ENCODE measurements at places on chromosomes 16 and 17.

- DNase-seq: no peak
Observed at GRCh38 chr16:8644211-8645140, 23.0 kb downstream of the METTL22 start.

GRCh38 chr17:58995247-58995940 lies 111.3 kb downstream of the TRIM37 start:
- DNase-seq: no peak

GRCh38 chr17:62644487-62645173 lies 17.2 kb downstream of the MRC2 start:
- no peak for DNase-seq

- no peak for DNase-seq
Observed at GRCh38 chr16:3764409-3764808, 47.1 kb upstream of the TRAP1 start.

DNA sequence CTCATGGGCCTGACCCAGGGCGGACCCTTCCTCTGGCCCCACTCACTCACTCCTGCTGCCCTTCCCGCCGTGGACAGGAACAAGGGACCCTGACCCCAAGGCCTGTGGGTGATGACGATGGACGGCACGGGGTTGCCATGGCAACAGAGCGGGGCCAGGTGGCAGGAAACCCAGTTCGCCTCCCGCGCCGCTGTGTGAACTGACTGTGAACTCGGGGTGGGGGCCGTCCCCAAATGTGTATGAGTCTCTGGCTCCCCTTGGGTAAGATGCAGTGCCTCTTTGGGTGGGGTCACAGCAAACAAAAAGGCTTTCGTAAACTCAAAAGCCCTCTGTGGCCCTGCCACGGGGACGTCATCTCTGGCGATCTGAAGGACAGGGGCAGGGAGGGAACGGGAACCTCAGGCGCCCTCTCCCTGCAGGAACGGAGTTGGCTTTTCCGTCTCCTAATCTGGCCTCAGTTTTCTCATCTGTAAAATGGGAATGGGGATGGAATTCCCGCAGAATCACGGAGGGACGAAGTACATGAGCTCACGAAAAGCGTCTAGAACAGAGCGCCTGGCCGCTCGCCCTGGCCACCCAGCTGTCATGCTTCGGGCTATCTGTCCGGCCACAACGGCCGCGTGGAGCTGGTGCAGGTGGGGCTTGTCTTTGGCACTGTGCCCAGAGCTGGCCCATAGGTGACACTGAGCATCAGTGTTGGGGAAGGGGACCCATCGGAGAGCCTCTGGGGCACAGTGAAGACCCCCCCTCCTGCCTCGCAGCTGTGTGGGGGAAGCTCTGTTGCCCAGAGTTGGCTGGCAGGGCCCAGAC lies 44.9 kb upstream of the PABPN1L start:
- no peak for DNase-seq

- DNase-seq: no peak
Observed at GRCh38 chr17:66220079-66220835, 9.0 kb downstream of the APOH start.

GRCh38 chr16:19879241-19879792 lies 5.3 kb downstream of the GPRC5B start:
- no peak for DNase-seq

DNA sequence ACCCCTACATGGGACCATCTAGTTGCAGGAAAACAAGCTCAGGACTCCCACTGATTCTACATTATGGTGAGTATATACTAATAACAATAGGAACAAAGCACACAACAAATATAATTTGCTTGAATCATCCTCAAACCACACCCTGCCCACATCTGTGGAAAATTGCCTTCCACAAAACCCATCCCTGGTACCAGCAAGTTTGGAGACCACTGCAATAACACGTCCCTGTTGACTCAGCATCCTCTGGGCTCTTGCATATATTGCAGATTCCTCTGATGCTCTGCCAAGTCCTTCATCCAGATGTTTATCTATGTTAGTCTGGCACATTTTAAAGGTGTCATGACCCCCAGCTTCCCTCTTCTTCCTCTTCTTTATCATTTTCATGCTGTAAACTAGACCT lies 138.4 kb downstream of the PCTP start:
- DNase-seq: no peak

- DNase-seq: peak; percentile 21
Observed at GRCh38 chr17:78873519-78874340, 29.3 kb downstream of the CEP295NL start.

DNA sequence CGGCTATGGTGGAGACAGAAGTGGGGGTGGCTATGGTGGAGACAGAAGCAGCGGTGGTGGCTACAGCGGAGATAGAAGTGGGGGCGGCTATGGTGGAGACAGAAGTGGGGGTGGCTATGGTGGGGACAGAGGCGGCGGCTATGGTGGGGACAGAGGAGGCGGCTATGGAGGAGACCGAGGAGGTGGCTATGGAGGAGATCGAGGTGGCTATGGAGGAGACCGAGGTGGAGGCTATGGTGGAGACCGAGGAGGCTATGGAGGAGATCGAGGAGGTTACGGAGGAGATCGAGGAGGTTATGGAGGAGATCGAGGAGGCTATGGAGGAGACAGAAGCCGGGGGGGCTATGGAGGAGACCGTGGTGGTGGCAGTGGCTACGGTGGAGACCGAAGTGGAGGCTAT lies 24.1 kb downstream of the HEATR9 start:
- no peak for DNase-seq

- DNase-seq: no peak
Observed at GRCh38 chr16:64531401-64531800, 590.5 kb downstream of the CDH11 start.

GRCh38 chr16:591231-591630 lies 1.4 kb downstream of the RAB40C start:
- DNase-seq: no peak

DNA sequence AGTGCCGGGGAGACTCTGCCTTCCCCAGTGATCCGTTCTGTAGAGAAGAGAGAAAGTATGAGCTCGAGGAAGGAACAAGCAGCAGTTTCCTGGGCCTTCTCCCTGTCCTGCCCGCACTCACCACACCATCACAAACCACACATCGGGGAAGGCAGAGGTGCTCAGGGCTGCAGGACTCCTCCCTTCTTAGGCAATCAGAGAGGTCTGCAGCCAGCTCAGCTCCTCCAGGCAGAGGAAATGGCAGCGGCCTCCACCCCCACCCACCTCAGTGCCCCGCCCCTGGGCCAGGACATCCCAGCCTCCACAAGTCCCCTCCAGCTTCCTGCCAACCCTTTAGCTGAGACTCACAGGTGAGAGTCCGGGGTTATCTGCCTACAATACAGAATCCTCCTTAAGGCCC lies 2.0 kb downstream of the ZNF319 start:
- no peak for DNase-seq

DNA sequence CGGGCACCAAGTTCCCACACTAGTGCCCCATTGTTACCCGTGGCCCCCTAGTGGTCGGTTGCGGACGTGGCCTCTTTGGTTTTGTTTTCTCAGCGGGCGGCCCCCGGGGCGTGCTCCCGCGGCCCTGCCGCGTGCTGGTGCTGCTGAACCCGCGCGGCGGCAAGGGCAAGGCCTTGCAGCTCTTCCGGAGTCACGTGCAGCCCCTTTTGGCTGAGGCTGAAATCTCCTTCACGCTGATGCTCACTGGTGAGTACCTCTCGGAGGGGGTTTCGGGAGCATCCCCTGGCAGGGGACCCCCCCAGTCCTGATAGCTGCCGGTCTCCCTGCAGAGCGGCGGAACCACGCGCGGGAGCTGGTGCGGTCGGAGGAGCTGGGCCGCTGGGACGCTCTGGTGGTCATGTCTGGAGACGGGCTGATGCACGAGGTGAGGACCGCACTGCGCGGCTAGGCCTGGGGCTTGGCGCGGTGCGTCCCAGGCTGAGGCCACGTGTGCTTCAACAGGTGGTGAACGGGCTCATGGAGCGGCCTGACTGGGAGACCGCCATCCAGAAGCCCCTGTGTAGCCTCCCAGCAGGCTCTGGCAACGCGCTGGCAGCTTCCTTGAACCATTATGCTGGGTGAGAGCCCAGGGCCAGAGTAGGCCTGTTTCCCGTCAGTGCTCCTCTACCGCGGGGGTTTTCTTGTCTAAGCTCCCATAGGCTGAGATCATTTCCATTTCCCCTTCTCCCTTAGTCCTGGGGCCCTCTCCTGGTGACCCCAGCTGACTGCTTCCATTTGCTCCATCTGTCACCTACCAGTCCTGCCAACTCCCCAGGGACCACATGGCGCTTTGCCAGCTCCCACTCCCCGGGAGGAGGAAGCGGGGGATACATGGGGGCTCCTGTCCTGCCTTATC lies 1.7 kb downstream of the SPHK1 start:
- DNase-seq: peak; percentile 82

- peak; percentile 42 for DNase-seq
Observed at GRCh38 chr17:7001318-7001961, 5.6 kb downstream of the ALOX12 start.

- no peak for DNase-seq
Observed at GRCh38 chr17:35170968-35171771, 23.0 kb downstream of the SLC35G3 start.

DNA sequence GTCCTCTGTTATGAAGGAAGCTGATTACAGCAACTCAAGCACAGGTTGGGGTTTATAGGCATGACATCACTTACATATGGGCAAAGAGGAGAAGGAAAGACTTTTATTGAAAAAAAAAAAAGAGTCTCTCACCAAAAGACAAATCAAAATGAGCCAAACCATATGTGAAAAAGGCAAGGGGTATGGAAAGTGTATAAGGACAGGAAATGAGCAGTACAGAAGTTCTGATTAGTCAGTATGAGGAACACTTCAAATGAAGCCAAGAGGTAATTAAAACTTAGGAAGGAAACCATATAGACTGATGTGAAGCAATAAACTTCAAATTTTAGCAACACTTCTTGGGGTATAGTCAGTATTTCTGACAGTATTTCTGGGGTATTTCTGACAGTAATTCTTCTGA lies 1372.6 kb downstream of the CDH11 start:
- no peak for DNase-seq

DNA sequence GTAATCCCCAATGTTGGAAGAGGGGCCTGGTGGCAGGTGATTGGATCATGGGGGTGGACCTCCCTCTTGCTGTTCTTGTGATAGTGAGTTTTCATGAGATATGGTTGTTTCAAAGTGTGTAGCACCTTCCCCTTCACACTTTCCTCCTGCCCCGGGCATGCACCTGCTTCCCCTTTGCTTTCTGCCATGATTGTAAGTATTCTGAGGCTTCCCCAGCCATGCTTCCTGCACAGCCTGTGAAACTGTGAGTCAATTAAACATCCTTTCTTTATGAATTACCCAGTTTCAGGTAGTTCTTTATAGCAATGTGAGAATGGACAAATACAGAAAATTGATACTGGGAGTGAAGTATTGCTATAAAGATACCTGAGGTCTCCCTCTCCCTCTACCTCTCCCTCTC lies 29.4 kb downstream of the RNF112 start:
- no peak for DNase-seq
